Cortex of kidney (tissue), 1 donor: ENCODE measurements at places on chromosomes 4 and X.

GRCh38 chr4:100517864-100518341 is at the start of gene EMCN:
Gene EMCN, minus strand, starts transcription at chr4:100518022. Its CDS starts 108 bp downstream, at chr4:100517914.
- DNase-seq, result no peak

DNA sequence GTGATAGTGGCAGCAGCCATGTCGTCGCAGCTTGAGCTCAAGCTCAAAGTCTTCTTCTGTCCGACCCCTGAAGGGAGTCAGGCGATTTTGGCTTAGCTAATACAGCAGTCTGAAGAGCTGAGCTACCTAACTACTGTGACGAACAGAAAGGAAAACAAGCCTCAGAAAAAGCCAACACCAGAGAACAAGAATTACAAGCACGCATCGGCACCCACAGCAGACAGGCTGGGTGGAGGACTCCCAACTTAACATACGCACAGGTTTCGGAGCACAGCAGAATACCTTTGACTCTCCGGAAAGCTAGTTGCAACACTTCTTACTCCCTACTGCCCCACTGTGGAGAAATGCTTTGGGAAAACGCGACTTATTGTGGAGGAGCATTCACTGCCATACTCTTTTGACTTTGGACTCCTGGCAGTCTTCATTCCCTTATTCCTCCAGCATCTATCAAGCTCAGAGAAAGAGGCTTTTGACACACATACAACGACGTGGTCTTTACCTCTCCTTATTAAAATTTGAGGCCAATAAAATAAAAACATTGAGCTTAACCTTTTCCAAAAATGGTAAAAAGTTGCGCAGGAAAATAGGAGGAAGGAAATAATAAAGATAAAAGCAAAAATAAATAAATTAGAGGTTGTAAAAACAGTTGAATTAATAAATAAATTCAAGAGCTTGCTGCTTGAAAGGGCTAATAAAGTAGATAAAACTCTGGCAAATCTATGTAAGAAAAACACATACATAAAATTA is 41.3 kb upstream of the GPC3 start:
- DNase-seq, result no peak

DNA sequence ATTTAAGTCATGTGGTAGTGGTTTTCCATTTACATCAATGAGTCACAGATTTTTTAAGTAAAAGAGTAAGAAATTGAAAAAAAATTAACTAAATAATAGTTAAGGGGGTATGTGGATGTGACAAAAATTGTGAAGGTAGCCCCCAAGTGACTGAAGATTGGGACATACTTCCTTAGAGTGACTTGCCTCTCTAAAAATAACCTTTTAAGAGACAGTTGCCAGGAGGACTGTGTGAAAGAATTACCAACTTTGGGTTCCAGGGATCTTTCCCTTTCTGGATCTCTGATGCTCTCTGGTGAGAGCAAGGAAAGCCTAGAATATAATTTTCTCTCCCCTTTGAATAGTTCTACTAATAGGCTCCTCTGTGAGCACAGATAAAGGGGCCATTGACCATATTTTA is 42.7 kb downstream of the NHSL2 start:
- DNase-seq, result no peak

DNA sequence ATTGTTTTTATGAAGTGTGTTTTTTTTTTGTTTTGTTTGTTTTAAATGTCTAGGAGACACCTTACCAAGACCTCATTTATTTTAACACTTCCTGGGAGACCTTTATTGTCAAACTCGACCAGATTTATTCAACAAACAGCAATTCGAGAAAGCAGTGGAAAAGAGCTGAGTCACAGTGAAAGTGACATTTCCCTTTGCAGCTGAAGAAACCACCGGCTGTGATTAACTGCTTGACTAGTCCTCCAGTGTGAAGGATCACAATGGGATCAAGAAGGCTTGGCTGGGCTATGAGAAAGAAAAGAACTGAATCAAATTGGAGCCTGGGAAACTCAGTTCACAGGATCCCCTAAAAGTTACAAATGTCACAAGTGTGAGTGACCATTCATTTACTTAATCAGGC is 11.9 kb upstream of the ADH7 start:
- DNase-seq, result no peak

- DNase-seq, result no peak
Measured at GRCh38 chr4:126223784-126224407, 909.1 kb downstream of the FAT4 start.

DNA sequence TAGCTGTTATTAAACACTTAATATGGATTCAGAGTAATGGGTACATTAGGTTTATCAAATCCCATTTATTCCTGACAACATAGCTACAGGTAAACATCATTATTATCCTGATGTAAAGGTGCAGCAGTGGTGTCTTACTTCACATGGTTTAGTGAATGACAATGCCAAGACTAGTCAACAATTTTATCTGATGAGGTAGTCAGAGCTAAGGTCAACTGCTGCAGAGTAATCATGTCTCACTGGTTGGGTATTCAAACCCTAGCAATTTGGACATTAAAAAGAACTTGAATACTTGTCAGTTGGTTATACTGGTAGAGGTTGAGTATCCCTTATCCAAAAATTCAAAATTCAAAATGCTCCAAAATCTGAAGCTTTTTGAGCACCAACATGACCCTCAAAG is 117.6 kb downstream of the MAB21L2 start:
- no peak for DNase-seq

- DNase-seq, result no peak
Measured at GRCh38 chrX:9887659-9888297, 79.4 kb upstream of the CLDN34 start.

DNA sequence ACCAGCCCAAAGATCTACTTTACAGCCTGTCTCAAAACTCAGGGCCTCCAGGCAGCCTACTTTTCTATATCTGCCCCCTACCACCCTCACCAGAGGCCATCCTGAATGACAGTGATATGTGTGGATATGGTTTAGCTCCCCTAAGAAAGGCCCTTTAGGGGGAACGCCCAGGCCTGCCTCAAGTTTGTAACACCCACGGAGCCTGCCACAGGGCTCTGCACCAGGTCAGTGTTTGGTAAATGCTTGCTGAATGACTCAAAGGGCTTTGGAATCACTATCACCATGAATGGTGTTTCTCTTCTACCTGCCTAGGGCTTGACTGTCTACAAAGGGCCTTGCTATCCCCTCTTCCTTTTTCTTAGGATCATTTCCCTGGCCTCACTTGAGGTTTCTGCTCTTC is 11.3 kb upstream of the LONRF3 start:
- DNase-seq, result no peak

DNA sequence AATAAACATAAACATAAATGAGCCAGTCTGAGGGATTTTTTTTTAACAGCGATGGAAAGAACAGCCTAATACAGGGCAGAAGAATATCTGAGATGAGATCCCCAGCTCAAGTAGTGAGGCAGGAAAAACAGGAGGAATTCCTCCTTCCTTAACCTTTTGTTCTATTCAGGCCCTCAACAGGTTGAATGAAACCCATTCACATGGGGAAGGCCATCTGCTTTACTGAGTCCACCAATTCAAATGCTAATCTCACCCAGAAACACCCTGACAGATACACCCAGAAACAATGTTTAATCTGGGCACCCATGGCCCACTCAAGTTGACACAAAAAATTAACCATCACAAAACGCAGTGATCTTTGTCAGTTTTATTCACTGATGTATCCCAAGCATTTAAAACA is 45.5 kb downstream of the SMIM31 start:
- no peak for DNase-seq

- no peak for DNase-seq
Measured at GRCh38 chr4:40311811-40312346, 23.3 kb upstream of the CHRNA9 start.

- no peak for DNase-seq
Measured at GRCh38 chr4:108804648-108805273, 41.9 kb upstream of the ETNPPL start.

- DNase-seq, result no peak
Measured at GRCh38 chrX:135295238-135295943, 13.9 kb upstream of the ETDC start.

DNA sequence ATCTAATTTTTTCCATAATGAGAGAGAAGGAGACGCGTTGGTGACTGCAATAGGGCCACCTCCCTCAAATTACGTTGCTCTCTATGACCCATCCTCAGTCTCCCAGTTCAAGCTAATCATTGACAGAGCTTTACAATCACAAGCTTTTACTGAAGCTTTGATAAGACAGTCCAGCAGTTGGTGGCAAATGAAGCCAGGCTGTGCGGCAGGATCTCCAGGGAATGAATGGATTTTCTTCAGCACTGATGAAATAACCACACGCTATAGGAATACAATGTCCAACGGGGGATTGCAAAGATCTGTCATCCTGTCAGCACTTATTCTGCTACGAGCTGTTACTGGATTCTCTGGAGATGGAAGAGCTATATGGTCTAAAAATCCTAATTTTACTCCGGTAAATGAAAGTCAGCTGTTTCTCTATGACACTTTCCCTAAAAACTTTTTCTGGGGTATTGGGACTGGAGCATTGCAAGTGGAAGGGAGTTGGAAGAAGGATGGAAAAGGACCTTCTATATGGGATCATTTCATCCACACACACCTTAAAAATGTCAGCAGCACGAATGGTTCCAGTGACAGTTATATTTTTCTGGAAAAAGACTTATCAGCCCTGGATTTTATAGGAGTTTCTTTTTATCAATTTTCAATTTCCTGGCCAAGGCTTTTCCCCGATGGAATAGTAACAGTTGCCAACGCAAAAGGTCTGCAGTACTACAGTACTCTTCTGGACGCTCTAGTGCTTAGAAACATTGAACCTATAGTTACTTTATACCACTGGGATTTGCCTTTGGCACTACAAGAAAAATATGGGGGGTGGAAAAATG is at the start of gene KLB:
Gene KLB, plus strand, starts transcription at position 168 of the 821 bp plus-strand sequence. Its CDS starts 20 bp downstream, at position 188.
- no peak for DNase-seq

GRCh38 chr4:156929386-156930105 is 42.1 kb downstream of the PDGFC start:
- DNase-seq, result no peak

GRCh38 chr4:2714061-2714770 is 41.9 kb downstream of the TNIP2 start:
- DNase-seq, result no peak

GRCh38 chr4:135186002-135186401 is 984.4 kb upstream of the PABPC4L start:
- no peak for DNase-seq

GRCh38 chr4:5157791-5158770 is 106.8 kb downstream of the STK32B start:
- no peak for DNase-seq

DNA sequence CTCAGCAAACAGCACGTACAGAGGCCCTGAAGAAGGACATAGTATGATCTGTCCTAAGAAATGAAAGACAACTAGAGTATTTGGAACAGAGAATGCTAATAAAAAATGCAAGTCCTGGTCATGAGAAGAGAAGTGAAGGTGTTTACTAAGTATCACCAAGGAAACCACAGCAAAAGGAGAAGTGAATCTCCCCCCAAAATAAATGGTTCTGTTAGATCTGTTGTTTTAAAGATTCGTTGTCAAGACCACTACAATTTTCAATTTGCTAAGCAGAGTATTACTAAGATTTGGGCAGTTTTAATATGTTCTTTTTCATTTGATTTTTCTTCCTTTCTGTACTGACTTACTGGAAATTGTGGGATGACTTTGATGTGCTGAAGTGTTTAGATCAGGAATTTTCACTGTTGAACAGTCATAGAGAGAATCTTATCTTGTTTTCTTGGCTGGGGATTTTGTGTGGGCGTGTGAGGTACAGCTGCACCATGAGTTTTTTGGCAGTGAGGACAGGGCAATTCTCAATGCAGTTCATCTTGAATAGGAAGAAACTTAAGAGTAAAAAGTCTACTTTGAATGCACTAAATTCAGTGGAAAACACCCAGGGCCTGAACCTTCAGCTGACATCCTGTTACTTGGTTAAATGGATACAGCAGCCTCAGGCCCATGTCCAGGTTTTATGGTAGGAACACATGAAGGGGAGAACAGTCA is 132.2 kb downstream of the STIM2 start:
- DNase-seq, result no peak

- no peak for DNase-seq
Measured at GRCh38 chr4:83873996-83874395, 338.1 kb downstream of the GPAT3 start.

GRCh38 chr4:13694256-13694655 is 66.7 kb upstream of the BOD1L1 start:
- DNase-seq, result no peak

- no peak for DNase-seq
Measured at GRCh38 chr4:127421437-127421836, 211.3 kb upstream of the INTU start.

- no peak for DNase-seq
Measured at GRCh38 chr4:76198411-76199237, 15.0 kb downstream of the SCARB2 start.

- no peak for DNase-seq
Measured at GRCh38 chr4:17920681-17921080, 100.9 kb downstream of the LCORL start.

GRCh38 chrX:134908356-134908755 is 82.4 kb upstream of the SMIM10 start:
- no peak for DNase-seq

GRCh38 chr4:94833394-94833793 is 75.6 kb downstream of the BMPR1B start:
- no peak for DNase-seq

GRCh38 chr4:56195025-56195424 is 192.3 kb downstream of the AASDH start:
- DNase-seq, result no peak
